ENCODE measurements at places on chromosomes 4 and X. TPM values are rescaled to one million over a fixed set of nuclear protein-coding genes. Genes with fewer than 3 reads are reported as not detected.

Gene CHIC2
- polyA plus RNA-seq, result 4.5 TPM

Gene BTC
- 0.09 TPM for polyA plus RNA-seq

Gene HPGDS
- not detected for polyA plus RNA-seq

- H3K36me3 ChIP-seq, result no peaks in the 10 kb centered on the region
- no peaks in the 10 kb centered on the region for H3K27me3 ChIP-seq
- H3K27ac ChIP-seq, result no peak overlapping the region
- no peak overlapping the region for H3K4me3 ChIP-seq
- no peaks in the 10 kb centered on the region for H3K4me1 ChIP-seq
Observed at GRCh38 chrX:2410279-2411020, 90.3 kb downstream of the DHRSX start.

DNA sequence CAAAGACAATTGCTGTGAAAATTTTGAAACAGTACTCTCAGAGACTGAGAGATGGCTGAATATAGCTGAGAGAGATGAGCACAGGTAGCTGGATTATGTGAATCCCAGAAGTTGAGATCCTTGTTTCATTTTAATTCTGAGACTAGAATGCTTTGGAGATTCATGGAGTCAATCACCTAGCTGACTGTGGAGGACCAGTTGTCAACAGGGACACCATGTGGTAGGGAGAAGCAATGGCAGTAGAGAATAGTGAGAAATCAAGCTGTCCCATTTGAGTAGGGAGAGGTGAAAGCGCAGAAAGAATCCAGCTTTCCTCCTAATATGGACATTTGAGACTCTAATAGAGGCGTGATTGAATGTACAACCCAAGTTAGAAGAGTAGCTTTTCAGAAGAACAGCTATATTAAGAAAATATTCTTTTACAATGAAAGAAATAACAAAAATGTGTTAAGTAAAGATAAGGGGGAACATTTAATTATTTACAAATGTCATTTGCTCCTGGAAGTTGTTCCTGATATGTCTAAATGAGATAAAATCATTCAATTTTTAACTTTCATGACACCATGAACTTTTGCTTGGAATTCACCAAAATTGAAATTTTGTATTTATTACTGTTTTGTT lies 30.3 kb upstream of the GLRB start:
- H3K4me1 ChIP-seq, result no peaks in the 10 kb centered on the region
- no peaks in the 10 kb centered on the region for H3K36me3 ChIP-seq
- no peaks in the 10 kb centered on the region for H3K27me3 ChIP-seq
- DNase-seq, result no peak

GRCh38 chr4:159229164-159229563 lies 126.3 kb downstream of the RAPGEF2 start:
- no peak for DNase-seq
- no peak overlapping the region for H3K4me3 ChIP-seq
- H3K36me3 ChIP-seq, result no peaks in the 10 kb centered on the region
- H3K27ac ChIP-seq, result 0 out of 2 replicates have a peak overlapping the region, but pooled peaks have one; percentile 27
- H3K4me1 ChIP-seq, result peaks cover 19% of the 10 kb centered on the region
- H3K27me3 ChIP-seq, result no peaks in the 10 kb centered on the region
